SJCRH30 (cell line): ENCODE measurements at places on chromosomes 12 and 14. TPM values are rescaled to one million over a fixed set of nuclear protein-coding genes. Genes with fewer than 3 reads are reported as not detected.

- no peak for DNase-seq
Observed at GRCh38 chr12:69397978-69398377, 38.4 kb downstream of the YEATS4 start.

DNA sequence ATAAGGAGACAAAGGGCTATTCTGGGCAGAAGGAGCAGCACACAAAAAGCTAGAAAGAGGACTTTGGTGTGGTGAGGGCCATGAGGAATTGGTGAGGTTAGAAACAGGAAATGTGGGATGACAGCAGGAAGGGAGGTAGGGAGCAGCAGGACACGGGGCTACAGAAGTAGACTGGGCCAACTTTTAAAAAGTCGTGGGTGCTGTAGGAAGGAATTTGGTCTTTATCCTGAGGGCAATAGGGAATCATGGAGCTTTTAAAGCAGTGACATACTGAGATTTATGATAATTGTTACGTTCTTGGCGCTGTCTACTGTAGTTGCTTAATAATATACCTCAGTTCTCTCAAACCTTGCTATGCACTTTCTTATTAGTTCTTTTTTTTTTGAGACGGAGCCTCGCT lies 8.2 kb upstream of the CHURC1 start:
- no peak for DNase-seq

The KIF21A gene
- 0.18 and 0.28 TPM in 2 replicates for total RNA-seq

- DNase-seq = no peak
Observed at GRCh38 chr14:83372271-83372670, 1838.6 kb upstream of the SEL1L start.

DNA sequence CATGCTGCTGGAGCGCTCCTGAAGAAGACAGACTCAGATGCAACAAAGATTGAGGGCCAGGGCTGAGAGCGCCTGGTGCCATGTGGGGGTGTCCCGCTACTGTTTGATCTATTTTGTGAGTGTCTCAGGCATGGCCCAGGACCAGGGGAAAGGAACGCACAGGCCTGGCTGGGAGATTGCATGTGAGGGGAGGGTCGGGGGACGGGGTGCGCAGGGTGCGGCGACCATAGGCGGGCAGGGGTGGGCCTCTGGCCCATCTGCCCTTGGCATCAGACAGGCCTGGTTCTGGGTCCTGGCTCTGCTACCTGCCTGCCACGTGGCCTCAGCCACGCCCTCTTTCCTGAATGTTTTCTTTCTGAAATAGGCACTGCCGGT lies 47.5 kb downstream of the BEGAIN start:
- no peak for DNase-seq

DNA sequence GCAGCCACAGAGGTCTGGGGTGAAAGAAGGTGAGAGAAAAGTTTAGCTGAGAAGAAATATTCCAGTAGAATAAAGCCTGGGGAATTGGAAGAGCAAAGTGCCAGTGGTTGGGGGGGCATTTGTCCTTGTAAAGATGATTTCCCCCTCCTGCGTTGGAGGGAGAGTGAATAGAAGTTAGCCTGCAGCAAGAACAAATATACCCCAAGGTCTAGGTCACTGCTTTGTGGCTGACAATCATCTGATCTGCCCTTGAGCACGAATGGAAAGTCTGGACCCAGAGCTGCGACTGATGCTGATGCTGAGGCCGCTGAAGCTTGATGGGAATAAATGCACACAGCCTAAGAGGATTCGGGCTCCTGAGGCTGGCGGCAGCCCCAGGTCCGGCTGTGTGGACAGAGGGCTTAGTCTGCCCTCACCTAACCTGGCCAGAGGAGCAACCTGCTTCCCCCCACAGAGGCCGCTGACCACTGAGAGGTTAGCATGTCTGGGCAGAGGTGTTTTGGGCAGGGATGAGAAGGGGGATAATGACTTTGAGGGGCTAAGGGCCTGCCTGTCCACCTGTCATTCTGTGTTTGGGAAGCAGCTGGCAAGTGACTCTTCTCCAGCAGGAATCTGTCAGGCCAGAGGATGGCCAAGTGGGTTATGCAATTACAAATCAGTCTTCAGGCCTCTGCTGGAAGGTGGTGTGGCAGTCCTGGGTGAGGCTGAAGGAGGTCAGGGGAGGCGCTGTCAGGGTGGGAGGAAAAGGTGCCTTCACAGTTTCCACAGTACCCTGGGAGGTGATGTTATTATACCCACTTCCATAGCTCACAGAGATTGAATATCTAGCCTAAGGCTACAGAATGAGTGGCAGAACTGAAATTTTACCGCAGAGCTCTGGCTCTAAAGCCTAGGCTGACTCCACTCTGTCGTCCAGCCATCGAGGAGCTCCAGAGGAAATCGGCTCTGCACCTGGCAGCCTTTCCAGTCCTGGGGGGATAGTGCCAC lies 11.7 kb downstream of the TUBA1C start:
- no peak for DNase-seq
